ENCODE measurements at places on chromosomes 4 and X. TPM values are rescaled to one million over a fixed set of nuclear protein-coding genes. Genes with fewer than 3 reads are reported as not detected.

Gene FDCSP
- total RNA-seq, result not detected

Gene AVPR2
- not detected for total RNA-seq

Gene GALNTL6
- 0.58 TPM for total RNA-seq

Gene ADGRL3
- total RNA-seq, result 1.3 TPM

Gene TMPRSS11A
- total RNA-seq, result not detected

Gene LANCL3
- total RNA-seq, result 0.58 TPM

Gene ODAM
- 0.37 TPM for total RNA-seq

Gene XG
- not detected for total RNA-seq

Gene GPR50
- total RNA-seq, result not detected

Gene NKX6-1
- not detected for total RNA-seq

All from stomach (tissue), 19 donors.